NCI-H774 (cell line): ENCODE measurements at places on chromosomes 12 and 14.

- DNase-seq, result no peak
Observed at GRCh38 chr14:90566481-90566880, 169.7 kb downstream of the CALM1 start.

DNA sequence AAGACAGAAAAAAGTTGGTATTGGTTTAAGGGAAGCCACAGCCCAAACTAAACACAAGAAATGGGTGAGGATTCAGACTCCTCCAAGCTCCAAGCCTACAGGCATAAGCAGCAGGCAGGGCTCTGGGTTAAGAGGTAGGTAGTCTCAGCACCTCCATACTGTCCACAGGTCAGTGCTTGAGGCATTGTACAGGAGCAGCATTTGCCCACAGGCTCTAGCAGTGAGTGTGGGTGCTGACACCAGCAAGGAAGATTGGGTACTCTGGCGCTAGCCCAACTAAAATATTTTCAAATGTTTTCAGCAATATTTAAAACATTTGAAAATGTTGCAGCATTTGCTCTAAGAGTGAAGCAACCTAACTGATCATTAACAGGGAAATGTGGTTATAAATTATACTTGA lies 33.1 kb downstream of the FERMT2 start:
- DNase-seq, result no peak

- DNase-seq, result peak; percentile 72
Observed at GRCh38 chr14:30874120-30874998, at the start of gene COCH. TSS of gene COCH (plus strand) at chr14:30874559. CDS start at chr14:30874939, 380 bp downstream.

- DNase-seq, result no peak
Observed at GRCh38 chr12:53599579-53599978, 26.6 kb downstream of the ATF7 start.

DNA sequence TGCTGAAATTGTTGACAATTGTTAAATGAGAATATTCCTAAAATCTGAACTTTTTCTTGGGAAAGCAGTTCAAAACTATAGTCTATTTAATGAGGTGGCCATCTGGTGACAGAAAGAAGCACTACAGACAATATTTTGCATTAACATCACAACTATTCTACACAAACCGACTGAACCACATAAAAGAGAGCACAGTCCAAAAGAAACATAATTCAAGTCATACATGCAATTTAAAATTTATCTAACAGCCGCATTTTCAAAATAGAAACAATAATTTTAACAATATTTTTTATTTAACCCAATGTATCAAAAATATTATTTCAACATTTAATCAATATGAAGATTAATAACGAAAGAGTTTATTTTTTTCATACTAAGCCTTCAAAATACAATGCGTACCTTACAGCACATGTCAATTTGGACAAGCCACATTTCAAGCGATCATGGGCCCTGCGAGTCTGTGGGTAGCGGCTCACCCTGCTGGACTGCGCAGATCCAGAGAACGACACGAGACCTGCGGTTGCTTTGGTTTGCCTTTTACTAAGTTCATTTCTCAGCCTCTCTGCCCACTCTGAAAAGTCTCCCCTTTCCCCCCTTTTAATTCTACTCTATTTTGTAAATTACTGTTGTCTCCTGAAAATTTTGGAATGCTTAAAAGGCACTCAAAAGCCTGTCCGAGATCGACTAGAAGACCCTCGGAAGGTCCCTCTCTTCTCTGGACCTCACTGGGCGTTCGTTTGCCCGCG lies 947 bp upstream of the LRRC9 start:
- DNase-seq, result peak; percentile 1

DNA sequence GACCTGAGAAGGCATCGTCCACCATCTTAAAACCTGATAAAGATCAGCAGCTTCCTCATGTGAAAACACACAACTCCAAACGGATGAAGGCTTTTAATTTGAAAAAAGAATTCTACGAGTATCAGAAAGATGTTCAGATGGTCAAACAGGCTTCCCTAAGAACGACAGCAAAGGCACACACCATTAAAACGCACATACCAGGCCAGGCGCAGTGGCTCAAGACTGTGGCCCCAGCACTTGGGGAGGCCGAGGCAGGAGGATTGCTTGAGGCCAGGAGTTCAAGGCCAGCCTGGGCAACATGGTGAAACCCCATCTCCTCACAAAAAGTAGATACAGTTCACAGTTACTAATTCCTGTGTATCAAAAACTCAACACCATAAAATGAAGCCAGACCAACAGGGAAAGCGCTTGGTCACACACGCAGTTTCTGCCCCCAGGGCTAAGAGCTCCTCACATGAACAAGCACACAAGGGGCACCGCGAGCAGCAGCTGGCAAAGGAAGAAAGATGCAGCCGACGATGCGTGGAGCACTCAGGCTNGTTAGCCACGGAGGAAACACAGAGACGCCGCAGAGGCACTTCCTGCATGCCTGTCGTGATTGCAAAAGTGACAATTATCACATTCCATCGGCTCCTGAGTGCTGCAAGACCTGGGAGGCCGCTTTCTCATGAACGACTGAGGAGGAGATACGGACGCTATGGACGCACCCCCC lies 78.0 kb downstream of the NOC4L start:
- DNase-seq, result no peak

DNA sequence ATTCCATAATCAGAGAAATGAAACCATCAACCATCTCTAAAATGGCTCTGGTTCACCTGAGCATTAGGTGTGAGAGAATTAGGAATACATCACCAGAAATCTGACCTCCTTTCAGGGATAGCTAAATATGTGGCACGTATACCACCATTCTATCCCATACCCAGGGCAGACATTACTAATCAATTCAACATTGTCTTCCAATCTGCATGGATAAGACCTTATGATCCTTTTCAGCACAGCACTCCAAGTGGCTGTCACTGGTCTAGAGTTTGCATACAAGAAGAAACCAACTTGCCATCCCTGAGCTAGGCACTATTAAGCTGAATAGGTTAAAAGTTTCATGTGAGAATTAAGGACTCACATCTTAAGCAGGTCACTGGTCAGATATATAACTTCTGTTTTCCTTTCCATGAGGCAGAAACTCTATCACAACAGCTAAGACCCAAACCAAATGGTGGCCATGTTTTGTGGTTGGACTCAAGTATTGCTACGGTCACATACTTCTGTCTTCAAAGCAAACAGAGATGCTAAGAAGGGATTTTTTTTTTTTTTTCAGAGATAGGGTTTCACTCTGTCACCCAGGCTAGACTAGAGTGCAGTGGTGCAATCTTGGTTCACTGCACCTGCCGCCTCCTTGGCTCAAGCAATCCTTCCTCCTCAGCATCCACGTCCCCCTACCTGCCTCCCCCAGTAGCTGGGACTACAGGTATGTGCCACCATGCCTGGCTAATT lies 249.0 kb downstream of the DPF3 start:
- no peak for DNase-seq

DNA sequence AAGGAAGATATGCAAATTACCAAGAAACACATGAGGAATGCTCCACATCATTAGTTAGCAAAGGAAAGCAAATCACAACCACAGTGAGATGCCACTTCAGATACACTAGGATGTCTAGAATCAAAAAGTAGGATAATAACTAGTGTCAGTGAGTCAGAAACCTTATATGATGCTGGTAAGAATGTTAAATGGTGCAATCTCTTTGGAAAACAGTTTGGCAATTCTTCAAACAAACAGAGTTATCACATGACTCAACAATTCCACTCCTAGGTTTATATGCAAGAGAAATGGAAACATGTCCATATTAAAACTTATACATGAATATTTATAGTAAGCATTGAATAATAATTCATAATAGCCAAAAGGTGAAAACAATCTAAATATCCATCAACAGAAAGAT lies 220.9 kb downstream of the FOXG1 start:
- DNase-seq, result no peak

GRCh38 chr12:132053338-132054330 lies 90.5 kb downstream of the DDX51 start:
- DNase-seq, result no peak

- DNase-seq, result no peak
Observed at GRCh38 chr12:10661338-10661737, 12.5 kb downstream of the STYK1 start.

- DNase-seq, result no peak
Observed at GRCh38 chr12:50686976-50687375, 76.9 kb upstream of the ATF1 start.

DNA sequence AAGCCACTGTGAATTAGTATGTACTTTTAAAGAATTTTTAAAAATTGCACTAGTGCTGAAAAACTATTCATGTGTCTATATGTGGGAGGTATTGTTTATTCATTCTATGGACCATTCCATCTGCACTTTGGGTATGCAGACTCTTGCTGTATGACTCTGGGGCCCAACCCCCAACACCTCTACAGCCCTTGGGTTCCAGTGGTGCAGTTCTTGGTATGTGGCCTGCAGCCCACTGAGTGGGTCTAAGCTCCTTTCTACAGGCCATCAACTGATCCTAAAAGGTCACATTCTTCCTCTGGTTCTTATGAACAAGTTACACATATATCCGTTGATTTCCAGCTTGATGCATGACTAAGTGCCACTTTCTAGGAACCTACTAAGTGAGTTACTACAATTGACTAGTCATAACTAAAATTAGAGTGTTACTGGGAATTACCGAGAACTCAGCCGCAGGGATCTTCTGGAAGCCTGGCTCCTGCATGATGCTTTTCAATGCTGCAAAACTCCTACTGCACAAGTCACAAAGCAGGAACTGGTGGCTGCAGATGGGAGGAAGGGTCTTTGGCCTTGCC lies 62.4 kb upstream of the MED13L start:
- DNase-seq, result no peak

- no peak for DNase-seq
Observed at GRCh38 chr12:121983536-121984210, 38.0 kb upstream of the BCL7A start.

- peak; percentile 39 for DNase-seq
Observed at GRCh38 chr14:41285186-41285748, 321.4 kb upstream of the LRFN5 start.

DNA sequence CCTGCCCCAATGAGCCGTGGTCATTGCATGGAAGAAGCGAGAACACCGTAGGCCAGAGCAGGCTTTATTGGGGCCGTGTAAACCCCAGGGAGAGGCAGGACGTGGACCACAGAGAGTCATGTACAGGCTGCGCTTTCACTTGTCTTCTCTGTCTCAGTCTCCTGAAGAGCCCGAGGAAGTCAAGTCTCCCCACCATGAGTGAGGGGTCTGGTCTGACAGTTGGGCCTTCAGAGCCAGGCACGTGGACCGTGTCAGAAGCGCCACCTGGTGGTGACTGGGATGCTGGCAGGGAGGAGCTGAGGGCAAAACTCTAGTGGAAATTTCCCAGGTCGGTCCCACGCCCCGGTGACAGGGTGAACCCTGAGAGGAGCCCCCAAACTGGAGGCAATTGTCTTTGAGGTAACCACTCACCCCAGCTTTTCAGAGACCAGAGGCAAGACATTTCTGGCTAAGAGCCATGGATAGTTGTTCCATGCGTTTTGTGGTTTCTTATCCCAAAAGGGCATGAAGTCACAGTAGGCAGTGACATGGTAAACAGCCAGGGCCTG lies 17.4 kb downstream of the RPS6KL1 start:
- DNase-seq, result no peak

DNA sequence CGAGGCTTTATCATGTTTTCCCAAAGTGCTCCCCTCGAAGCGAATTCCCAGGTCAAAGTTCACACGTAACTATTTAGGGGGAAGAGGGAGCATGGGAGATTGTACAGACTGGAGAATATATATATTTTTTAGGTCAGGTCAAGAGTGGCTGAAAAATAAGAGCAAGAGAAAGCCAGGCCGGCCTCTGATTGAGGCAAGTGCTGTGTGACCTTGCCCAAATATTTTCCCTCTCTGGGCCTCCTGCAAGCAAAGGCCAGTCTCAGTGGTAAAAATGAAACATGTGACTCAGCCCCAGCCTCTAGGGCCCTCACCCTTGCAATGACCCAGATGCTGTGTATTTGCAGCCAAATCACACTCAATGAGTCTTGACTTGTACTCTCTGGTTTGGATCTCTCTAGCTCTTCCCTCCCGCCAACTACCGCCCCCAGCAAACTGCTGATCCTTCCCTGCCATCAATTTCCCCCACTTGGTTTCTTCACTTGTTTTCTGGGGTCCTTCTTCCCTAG lies 34.1 kb downstream of the SMUG1 start:
- no peak for DNase-seq

DNA sequence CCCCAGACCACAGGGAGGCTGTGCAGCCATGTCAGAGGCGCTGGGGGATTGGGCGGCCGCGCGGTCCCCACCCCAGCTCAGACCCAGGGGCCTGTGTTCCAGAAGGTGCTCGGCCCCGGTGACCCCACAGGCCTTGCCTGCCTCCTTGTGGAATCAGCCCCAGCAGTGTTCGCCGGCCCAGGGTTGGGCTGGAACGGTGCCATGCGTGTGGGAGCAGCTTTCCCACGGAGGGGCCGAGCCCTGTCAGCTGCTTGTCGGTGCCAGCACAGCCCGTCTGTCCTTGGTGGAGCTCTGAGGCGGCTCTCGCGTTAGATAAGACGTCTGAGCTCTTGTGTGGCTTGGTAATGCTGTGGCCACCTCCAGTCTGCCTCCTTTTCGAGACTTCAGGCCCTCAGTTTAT lies 8.5 kb downstream of the ZFYVE21 start:
- no peak for DNase-seq

GRCh38 chr12:30134229-30134628 lies 350.5 kb upstream of the TMTC1 start:
- DNase-seq, result no peak

GRCh38 chr12:541676-542324 lies 82.1 kb downstream of the B4GALNT3 start:
- DNase-seq, result no peak

- DNase-seq, result no peak
Observed at GRCh38 chr12:78442454-78442801, 422.1 kb upstream of the SYT1 start.

- no peak for DNase-seq
Observed at GRCh38 chr14:38255673-38256532, at the start of gene CLEC14A. TSS of gene CLEC14A (minus strand) at chr14:38256093. CDS start at chr14:38256022, 71 bp downstream.

GRCh38 chr12:6698352-6699046 lies 2.1 kb downstream of the PIANP start:
- no peak for DNase-seq

DNA sequence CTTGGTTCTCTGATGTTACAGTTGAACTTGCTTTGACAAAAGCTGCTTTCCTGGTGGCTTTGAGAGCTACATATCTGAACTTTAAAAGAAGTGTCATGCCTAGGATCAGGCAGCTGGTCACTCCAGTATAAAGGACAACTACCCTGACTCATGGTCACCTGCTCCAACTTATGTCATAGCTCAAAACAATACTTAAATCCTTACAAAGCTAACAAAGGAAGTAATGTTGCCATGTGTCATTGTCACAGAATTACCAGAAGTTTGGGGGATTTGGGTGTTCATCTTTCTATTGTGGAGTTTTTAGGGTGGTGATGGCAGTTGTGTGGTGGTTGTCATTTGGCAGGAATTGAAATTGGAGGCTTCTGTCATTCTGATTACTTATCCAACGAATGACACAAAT lies 1.8 kb upstream of the TCP11L2 start:
- no peak for DNase-seq

GRCh38 chr14:65200454-65200853 lies 98.1 kb upstream of the MAX start:
- DNase-seq, result no peak

DNA sequence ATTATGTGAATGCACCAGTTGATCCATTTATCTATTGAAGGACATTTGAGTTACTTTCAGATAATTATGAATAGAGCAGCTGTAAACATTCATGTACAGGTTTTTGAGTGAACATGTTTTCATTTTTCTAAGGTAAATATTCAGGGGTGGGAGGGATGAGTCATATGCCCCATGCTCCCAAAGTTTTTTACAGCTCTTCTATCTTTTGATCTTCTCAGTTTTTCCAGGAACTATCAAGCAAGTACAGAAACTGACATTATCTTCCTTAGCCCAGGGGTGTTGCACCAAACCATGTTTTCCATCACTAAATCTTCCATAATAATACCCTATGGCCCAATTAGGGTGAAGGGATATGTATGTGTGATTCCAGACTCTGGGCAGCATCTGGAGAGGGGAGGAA lies 384.5 kb downstream of the EMP1 start:
- no peak for DNase-seq

GRCh38 chr14:105363847-105364708 lies 34.3 kb upstream of the TEX22 start:
- no peak for DNase-seq
